Mammary microvascular endothelial cell (primary cell): ENCODE measurements at places on chromosomes 6 and 20. TPM values are rescaled to one million over a fixed set of nuclear protein-coding genes. Genes with fewer than 3 reads are reported as not detected.

Gene C6orf132
- 0.07 and 0.10 TPM in 2 replicates for total RNA-seq

Gene DYNLT2
- 0.74 and 1.00 TPM in 2 replicates for total RNA-seq

Gene BCLAF1
- total RNA-seq = 60.2 and 68.4 TPM in 2 replicates

Gene HSPA12B
- 49.3 and 50.2 TPM in 2 replicates for total RNA-seq

Gene NHSL1
- total RNA-seq = 35.1 and 38.9 TPM in 2 replicates

Gene PRKN
- total RNA-seq = 0.13 and 0.34 TPM in 2 replicates

Gene RAMACL
- total RNA-seq = 0.20 TPM in 2 replicates

Gene VSTM2L
- total RNA-seq = 1.7 and 1.8 TPM in 2 replicates

Gene CTCFL
- not detected in 2 replicates for total RNA-seq

Gene SAMD3
- total RNA-seq = not detected in 2 replicates

Gene VGLL2
- not detected in 2 replicates for total RNA-seq

Gene ANKEF1
- 1.8 and 1.9 TPM in 2 replicates for total RNA-seq

Gene CYP39A1
- 0.20 and 0.33 TPM in 2 replicates for total RNA-seq

Gene CLPSL2
- total RNA-seq = not detected in 2 replicates

Gene MCCD1
- total RNA-seq = not detected in 2 replicates

Gene PRSS16
- not detected in 2 replicates for total RNA-seq

Gene SLC22A16
- 1.6 TPM in 1 of 2 replicates, not detected in the other for total RNA-seq

Gene MYB
- not detected in 2 replicates for total RNA-seq

Gene SLC39A7
- 75.7 and 93.8 TPM in 2 replicates for total RNA-seq

Gene HLA-DRA
- not detected in 2 replicates for total RNA-seq

Gene GPX5
- total RNA-seq = not detected in 2 replicates

Gene CLIC5
- total RNA-seq = 0.34 and 0.67 TPM in 2 replicates

Gene ENPP4
- total RNA-seq = 6.7 and 8.2 TPM in 2 replicates

Gene CALHM6
- not detected in 2 replicates for total RNA-seq

Gene CCR6
- total RNA-seq = not detected in 2 replicates

Gene KIF6
- 0.10 TPM in 1 of 2 replicates, not detected in the other for total RNA-seq

Gene SERPINB6
- total RNA-seq = 157 and 185 TPM in 2 replicates

Gene HAO1
- not detected in 2 replicates for total RNA-seq

Gene FOXQ1
- not detected in 2 replicates for total RNA-seq

Gene PSORS1C1
- 2.1 and 2.7 TPM in 2 replicates for total RNA-seq

Gene POLR1C
- 31.4 and 41.6 TPM in 2 replicates for total RNA-seq

Gene PRELID3B
- 44.0 and 56.2 TPM in 2 replicates for total RNA-seq

Gene STMND1
- not detected in 2 replicates for total RNA-seq
